BE2C (cell line): ENCODE measurements at places on chromosomes 2 and 18.

- no peak for DNase-seq
Measured at GRCh38 chr18:53101536-53102105, 761.6 kb downstream of the DCC start.

- no peak for DNase-seq
Measured at GRCh38 chr2:178152033-178152432, 39.8 kb downstream of the RBM45 start.

DNA sequence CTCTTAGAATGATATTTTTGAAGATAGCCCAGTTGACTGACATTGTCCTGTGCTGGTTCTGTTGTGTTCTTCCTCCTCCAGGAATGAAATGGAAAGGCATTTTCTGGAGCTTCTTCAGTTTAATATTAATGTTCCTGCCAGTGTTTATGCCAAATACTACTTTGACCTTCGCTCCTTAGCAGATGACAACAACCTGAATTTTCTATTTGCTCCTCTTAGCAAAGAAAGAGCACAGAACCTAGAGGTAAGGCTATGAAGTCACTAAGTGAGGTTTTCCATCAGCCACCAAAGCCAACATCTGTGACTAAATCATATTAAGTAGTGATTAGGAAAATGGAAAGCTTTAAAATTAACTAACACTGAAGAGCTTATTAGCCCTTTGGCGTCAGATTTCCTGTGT, 18.8 kb downstream of the FZD5 start:
- DNase-seq: no peak

DNA sequence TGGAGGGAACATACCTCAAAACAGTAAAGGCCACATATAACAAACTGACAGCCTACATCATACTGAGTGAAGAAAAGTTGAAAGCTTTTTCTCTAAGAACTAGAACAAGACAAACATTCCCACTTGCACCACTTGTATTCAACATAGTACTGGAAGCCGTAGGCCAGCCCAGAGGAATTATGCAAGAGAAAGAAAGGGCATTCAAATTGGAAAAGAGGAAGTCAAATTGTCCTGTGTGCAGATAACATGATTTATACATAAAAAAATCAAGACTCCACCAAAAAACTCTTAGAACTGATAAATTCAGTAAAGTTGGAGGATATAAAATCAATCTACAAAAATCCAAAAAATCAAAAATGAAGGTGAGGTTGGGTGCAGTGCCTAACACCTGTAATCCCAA, 8.0 kb upstream of the KDM3A start:
- no peak for DNase-seq

GRCh38 chr2:181814057-181814491, 77.5 kb upstream of the ITPRID2 start:
- DNase-seq: no peak

DNA sequence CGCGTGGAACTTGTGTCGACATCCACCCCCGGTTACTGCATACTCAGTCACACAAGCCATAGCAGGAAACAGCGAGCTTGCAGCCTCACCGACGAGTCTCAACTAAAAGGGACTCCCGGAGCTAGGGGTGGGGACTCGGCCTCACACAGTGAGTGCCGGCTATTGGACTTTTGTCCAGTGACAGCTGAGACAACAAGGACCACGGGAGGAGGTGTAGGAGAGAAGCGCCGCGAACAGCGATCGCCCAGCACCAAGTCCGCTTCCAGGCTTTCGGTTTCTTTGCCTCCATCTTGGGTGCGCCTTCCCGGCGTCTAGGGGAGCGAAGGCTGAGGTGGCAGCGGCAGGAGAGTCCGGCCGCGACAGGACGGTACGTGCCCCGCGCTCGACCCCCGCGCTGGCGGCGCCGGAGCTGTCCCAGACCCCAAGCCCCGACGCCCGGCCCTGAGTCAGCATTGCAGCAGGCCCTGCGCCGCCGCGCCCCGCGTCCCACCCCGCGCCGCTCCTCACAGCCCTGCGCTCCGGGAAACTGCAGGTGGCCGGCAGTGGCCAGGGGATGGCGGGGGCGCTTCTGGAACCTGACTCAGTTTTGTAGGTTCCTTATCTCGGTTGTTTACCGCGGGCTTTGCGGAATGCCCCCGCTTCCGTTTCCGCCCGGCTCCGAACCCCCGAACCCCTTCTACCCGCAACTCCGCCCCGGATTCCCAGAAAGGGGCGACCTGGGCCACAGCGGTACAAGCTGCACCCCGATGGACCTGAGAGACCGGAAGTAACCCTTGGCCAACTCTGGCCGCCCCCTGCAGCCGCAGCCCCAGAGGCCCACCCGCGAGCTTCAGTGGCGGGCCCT, at the start of gene CFLAR:
TSS of gene CFLAR (plus strand) at position 50 of the 844 bp plus-strand sequence. CDS start 13,702 bp downstream, outside the sequence.
- DNase-seq: peak; percentile 67

DNA sequence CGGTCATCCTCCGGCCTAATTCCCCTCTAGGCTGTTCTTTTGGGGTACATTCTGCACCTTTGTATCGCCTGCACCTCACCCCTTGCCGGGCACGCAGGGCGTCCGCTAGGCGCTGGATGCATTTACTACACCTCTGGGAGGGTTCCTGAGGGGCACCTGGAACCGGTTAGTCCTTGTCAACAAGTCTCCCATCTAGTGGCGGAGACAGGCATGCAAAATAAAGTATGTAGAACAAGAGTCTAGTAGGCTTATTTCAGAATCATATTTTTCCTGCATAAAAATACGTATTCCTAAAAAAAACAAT, 705 bp upstream of the TEX261 start:
- DNase-seq: peak; percentile 25

- DNase-seq: no peak
Measured at GRCh38 chr2:237996021-237996593, 29.3 kb downstream of the UBE2F start.

- DNase-seq: no peak
Measured at GRCh38 chr2:226611196-226611943, 188.2 kb downstream of the IRS1 start.

GRCh38 chr2:2892378-2892777, 485.2 kb downstream of the EIPR1 start:
- no peak for DNase-seq
